Fibroblast of upper back skin (primary cell): ENCODE measurements at places on chromosomes 5 and 9.
A peak's percentile ranks its signal among the peaks of the same experiment; 100 is the strongest.

GRCh38 chr5:35736280-35736679 lies 118.6 kb downstream of the SPEF2 start:
- no peak for DNase-seq

DNA sequence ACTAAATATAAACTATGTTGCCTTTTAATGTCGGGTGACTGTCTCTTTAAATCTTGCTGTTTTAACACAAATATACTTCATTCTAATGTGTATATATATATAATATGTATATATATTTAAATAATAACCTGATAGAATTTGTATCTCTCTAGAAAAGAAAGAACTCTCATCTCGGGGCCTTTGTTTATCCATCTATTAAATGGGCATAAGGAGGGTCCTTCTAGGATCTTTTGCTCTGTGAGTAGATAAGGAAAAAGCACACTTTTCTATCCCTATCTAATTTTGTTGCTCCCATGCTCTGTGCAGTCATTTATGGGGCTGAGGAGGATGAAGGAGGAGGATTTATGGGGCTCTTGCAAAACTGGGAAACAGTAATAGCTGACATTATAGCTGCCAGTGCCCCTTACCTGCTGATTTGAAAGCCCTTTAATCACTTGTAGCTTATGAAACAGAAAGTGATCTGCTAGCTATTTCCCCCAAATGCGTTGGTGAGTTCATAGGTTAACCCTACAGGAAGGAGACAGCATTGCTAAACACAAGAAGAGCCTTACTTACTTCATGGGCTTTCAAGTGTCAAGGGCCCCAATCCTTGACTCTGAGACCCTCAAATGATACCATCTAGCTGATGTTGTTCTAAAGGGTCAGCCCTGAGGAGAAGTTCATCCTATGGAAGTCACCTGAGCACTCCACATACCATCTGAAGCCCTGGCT lies 5.8 kb upstream of the PPARGC1B start:
- DNase-seq, result no peak

- peak; percentile 75 for DNase-seq
Observed at GRCh38 chr5:54900984-54901725, 84.2 kb downstream of the ESM1 start.

- DNase-seq, result peak; percentile 64
Observed at GRCh38 chr5:158014372-158014771, 155.4 kb upstream of the CLINT1 start.

DNA sequence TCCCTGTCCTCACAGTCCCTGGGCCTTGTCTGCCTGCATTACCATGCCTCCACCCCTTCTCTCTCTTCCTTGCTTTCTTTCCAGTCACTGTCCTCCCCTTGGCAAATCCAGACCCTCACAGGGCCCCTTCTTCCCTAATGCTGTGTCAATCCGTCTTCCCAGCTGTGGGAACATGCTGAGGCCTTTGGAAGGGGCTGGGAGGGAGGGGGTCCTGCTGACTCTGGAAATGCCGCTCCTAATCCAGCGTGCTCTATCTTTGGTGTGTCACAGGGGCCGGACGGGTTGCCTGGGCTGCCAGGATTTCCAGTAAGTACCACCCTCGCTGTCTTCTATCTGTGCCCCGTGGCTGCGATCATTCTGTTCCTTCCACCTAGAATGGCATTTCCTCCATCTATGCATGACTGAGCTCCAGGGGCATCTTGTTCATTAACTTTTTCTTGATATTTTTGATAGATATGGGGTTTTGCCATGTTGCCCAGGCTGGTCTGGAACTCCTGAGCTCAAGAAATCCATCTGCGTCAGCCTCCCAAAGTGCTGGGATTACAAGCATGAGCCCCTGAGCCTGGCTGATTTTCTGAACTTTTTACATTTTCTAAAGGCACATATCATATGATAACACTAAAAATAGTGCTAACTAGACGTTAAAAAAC lies 64.5 kb upstream of the TGFBR1 start:
- no peak for DNase-seq

- peak; percentile 84 for DNase-seq
Observed at GRCh38 chr9:33620738-33621439, 96.8 kb downstream of the ANKRD18B start.

GRCh38 chr9:106322706-106323245 lies 540.2 kb upstream of the ZNF462 start:
- no peak for DNase-seq

GRCh38 chr5:121108725-121109124 lies 644.6 kb downstream of the PRR16 start:
- no peak for DNase-seq

DNA sequence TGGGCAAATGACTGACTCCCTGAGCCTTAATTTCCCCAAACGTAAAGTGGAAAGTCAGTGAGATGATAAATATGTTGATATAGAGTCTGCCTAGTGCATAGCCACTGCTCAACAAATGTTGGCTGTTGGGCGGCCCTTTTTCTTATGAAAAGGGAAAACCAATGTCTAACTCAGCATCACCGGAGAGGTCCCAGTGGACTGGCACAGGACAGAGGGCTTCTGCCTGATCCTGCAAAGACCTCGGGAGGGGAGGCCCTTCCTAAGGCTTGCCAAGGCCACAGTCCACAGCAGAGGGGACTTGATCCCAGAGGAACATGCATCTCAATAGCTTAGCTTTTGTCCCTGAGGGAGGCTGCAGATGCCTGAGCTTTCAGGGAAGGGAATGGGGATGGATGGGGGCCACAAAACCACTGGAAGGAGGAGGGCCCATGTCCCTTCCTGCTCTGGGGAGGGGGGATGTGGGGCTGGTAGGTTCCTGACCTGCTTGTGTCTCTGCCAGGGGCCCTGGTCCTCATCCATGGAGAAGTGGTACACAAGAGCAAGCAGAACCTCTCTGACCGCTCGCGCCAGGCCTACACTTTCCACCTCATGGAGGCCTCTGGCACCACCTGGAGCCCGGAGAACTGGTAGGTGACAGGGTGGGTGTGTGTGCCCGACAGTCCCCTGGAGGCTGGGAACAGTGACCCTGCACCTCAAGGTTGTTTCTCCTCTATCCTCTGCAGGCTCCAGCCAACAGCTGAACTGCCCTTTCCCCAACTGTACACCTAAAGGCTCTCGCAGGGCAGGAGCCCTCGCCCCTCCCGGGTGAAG lies 6.3 kb downstream of the DOLK start:
- no peak for DNase-seq

DNA sequence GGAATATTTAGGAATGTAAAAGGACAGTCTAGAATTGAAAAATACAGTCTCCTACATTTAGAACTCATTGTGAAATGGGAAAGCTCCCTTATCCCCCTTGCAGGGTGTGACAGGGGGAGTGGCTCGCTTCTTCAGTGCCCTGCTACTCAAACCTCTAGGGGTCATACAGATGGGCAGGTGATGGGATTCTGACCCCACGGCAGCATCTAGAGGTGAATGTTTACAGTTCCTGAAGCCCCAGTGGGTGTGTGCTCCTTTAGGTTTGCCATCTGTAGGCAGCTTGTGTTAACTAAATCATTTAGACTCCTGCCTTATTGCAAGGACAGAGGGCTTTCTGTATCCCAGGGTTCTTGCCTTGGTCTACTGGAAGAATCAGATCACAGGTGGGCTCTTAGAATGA lies 271.0 kb upstream of the MPDZ start:
- DNase-seq, result no peak

DNA sequence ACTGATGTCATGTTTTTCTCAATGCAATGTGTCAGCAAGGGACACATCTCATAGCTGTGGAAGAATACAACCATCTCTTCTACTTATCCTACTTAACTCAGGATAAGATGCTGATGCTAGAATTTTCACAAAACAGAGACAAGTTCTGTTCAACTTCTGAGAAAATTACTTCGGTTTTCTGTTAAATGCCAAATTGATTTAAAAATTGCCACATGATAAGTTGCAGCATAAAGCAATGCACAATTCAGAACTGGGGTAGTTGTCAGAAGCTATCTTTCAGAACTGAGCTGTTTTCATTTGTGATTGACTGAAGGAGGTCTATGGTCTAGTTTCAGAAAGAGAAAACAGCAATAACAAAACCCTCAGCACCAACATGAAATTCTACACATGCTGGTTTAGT lies 954.8 kb upstream of the C9orf72 start:
- no peak for DNase-seq

GRCh38 chr5:99030906-99031440 lies 102.2 kb upstream of the CHD1 start:
- no peak for DNase-seq

GRCh38 chr9:8155706-8156105 lies 356.1 kb upstream of the DMAC1 start:
- DNase-seq, result no peak

- DNase-seq, result no peak
Observed at GRCh38 chr9:116236979-116237378, 83.4 kb downstream of the PAPPA start.

DNA sequence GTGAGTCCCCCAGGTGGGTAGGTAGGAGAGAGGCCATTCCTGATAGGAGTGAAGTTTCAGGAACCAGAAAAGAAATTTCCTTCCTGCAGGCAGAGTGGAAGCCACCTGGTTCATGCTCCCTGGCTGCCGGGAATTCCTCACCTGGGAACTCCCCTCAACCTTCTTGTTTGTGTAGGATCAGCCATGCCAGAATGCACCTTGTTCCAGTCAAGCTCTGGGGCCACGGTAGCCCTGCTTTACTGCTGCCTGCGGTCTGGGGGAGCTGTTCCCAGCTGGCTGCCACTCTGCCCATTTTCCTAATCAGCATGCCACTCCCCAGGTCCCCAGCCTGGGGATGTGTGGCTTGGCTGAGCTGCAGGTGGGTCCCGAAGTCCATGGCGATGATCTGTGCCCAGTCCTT lies 18.7 kb upstream of the B4GALT1 start:
- DNase-seq, result no peak

- no peak for DNase-seq
Observed at GRCh38 chr5:113280541-113280940, 154.2 kb downstream of the TSSK1B start.

DNA sequence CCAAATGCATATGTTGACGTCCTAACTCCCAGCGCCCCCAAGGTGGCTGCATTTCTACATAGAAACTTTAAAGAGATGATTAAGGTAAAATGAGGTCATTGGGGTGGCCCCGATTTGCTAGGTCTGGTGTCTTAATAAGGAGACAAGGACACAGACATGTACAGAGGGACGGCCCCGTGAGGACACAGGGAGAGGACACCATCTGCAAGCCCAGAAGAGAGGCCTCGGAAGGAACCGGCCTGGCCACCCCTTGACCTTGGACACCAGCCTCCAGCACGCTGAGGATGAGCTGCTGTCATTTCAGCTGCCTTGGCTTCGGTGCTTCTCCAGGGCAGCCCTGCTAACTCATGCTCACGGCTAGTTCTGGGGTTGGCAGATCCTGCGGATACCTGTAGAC lies 73.2 kb downstream of the MRPL36 start:
- no peak for DNase-seq
